Amniotic epithelial cell (primary cell): ENCODE measurements at places on chromosomes 1 and 21.

GRCh38 chr21:39000496-39000895 lies 182.8 kb downstream of the PSMG1 start:
- DNase-seq: no peak

DNA sequence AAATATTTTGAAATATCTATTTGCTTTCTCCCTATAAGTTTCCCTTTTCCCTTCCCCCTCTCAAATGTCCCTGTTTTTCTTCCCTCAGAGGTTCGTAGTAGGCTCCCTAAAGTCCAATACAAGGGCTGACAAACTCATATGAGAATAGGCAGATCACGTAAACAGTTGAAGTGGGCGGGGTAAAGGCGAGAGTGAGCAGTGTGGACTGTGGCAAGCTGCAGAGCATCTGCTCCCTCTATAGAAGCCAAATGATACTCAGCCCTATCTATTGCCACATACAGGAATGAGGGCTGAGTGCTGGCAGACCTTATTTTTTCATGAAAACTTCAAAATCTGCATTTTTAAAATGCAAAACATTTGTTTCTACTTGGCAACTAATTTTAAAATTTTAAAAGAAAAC lies 26.3 kb downstream of the PRDX6 start:
- DNase-seq: peak; percentile 38

DNA sequence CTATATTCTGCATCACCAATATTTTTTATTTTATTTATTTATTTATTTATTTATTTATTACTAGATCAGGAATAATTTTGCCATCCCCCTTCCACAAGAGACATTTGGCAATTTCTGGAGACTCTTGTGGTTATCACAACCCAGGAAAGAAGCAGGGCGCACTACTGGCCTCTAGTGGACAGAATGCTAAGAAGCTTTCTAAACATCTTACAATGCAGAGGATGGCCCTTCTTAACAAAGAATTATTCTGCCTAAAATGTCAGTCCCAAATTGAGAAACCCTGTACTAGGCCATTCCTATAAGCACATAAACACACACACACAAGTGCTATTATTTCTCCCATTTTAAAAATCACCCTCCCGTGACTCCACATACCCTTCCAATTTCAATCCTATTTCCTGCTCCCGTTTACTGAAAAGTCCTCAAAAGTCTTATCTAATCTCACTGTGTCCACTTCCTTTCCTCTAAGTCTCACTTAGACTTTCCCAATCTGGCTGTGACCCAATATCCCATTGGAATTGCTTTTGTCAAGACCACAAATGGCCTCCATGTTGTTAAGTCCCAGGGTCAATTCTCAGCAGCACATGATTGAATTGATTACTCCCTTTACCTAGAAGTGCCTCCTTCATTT lies 43.7 kb upstream of the RNF11 start:
- peak; percentile 76 for DNase-seq

DNA sequence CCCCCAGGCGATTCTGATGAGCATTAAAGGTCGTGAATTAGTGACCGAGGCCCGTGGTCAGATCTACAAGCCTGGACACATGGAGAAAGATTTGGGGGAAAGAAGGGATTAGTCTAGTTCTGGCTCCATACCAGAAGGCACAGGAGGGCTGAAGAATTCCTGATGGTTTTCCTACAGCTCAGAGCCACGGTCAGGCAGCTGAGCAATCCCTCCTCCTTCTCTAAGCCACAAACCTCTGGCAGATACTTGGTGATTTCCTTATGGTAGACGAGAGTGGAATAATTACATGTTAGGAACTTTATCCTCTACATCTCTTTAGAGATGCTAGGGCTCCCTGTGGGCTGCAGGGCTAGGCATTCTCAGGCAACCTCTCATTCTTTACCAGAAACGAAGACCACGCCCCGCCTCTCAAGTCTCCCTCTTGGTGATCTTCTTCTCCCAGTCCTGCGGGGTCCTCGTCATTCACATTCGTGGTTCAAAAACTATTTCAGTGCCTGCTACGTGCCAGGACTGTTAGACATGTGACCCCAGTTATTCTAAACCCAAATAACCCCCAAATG lies 20.5 kb upstream of the ZBTB18 start:
- DNase-seq: no peak

DNA sequence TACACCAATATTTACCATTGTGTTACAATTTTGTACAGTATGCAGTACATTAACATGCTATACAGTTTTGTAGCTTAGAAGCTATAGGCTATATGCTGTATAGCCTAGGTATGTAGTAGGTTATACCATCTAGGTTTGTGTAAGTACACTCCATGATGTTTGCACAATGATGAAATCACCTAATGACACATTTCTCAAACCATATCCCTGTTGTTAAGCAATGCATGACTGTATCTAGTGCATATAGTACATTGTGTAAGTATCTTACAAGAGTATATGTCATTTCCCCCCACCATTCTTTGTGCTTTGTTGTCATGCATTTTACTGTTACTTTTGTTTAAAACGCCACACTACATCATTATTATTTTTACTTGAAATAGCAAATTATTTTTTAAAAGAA lies 65.7 kb upstream of the RNF11 start:
- DNase-seq: peak; percentile 87

- DNase-seq: no peak
These were observed 61.4 kb downstream of the FASLG start for GRCh38 chr1:172720339-172720738.

GRCh38 chr1:232239998-232240397 lies 389.9 kb downstream of the SIPA1L2 start:
- DNase-seq: no peak

DNA sequence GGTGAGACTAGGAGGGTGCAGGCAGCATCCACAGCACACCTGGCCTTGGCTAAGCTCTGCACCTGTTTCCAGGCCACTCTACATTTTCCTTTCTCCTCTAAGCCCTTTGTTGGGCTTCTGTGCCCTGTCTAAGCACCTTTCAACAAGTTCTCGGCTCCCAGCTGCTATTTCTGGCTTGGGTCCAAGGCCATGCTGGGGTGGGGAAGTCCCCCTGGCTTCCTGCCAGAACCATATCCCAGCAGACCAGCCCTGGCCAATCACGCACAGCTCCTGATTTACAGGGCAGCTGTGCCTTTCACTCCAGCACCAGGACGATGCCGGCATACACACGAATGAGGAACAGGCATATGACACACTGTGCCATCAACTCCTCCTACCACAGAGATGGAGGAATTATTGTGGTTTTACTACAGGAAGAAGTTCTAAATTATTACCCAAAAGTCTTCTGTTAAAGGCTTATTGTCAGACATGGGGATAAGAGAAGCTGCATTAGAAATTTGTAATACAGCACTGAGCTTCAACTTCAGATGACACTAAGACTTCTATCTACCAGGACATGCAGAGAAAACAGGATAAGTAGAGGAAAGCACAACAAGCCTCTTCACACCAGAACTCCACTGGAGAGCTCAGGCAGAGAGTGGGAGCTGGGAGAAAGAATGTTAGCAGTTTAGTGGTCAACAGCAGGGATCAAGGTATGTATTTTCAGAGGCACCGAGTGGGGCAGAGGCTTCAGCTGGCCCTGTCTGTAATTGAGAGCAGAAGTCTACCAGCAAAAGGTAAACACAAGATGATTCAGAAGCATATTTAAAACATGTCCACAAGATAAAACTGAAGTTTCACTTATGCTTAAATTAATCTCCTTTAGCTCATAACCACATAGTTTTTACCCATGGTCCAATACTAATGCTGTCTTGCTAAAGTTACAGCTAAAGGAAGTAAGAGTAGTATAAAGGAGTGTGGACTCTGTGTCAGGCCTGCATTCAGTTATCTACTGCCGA lies 37.4 kb downstream of the TRIT1 start:
- DNase-seq: peak; percentile 89

GRCh38 chr1:232891656-232892317 lies 58.6 kb upstream of the NTPCR start:
- DNase-seq: peak; percentile 81

DNA sequence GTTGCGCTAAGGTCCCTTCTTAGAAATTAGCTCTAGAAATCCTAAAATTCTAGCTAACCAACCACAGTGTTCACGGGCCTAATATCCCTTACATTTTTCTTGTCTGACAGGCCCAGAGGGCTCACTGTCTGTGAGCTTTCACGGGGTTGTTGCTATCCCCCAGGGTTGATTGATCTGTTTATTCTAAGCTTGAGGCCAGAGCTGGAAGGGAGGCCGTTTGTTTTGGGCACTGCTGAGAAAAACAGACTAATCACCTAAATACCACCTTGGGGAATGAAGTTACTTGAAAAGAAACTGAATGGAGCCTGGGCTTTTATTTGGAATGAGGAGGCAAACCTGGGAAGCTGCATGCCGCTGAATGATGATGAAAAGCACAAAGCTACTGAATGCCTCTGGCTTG lies 162.4 kb downstream of the KIF26B start:
- DNase-seq: peak; percentile 42

DNA sequence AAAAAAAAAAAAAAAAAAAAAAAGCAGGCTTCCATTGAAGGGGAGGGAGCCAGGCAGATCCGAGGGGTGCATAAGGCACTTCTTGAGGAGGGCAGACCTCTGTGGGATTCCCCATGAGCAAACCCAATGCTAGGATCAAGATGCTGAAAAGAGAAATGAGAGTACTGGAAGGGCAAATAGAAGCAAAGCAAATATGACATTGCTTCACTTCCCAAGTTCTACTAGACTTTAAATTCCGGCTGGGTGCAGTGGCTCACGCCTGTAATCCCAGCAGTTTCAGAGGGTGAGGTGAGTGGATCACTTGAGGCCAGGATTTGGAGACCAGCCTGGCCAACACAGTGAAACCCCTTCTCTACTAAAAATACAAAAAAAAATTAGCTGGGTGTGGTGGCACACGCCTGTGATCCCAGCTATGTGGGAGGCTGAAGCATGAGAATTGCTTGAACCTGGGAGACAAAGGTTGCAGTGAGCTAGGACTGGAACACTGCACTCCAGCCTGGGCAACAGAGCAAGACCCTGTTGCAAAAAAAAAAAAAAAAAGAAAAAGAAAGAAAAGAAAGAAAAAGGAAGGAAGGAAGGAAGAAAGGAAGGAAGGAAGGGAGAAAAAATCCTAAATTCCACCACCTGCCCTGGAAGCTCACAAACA lies 23.1 kb upstream of the PALMD start:
- DNase-seq: no peak

- peak; percentile 58 for DNase-seq
These were observed 31.7 kb downstream of the ELK4 start for GRCh38 chr1:205600085-205600484.

DNA sequence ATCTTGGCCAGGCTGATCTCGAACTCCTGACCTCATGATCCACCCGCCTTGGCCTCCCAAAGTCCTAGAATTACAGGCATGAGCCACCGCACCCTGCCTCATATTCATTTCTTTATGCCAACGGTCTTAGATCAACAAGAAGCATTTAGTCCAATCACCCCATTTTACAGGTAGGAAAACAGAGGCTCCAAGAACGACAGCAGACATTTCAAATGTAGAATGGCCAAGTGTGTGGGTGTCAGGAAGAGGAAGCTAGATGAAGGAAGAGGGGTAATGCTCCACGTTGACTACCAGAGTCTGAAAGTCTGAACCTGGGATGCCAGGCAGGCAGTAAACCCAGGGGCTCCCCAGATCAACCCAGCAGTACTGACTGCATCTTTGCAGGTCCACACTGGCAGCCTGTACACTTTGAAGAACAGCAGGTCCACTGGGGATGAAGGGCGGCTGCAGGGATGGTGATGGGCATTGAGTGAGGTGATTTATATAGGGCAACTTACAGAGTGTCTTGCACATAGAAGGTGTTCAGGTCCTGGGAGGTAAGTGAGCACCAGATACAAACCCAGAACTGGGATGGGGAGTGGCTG lies 120.2 kb downstream of the EPHB2 start:
- DNase-seq: no peak

GRCh38 chr1:2425892-2426291 lies 13.5 kb upstream of the PEX10 start:
- DNase-seq: no peak

- no peak for DNase-seq
These were observed 1.8 kb upstream of the MTF1 start for GRCh38 chr1:37861151-37861550.

GRCh38 chr1:185929776-185930175 lies 195.6 kb downstream of the HMCN1 start:
- peak; percentile 32 for DNase-seq

- DNase-seq: peak; percentile 94
These were observed 38.5 kb downstream of the MSTO1 start for GRCh38 chr1:155648207-155649147.

DNA sequence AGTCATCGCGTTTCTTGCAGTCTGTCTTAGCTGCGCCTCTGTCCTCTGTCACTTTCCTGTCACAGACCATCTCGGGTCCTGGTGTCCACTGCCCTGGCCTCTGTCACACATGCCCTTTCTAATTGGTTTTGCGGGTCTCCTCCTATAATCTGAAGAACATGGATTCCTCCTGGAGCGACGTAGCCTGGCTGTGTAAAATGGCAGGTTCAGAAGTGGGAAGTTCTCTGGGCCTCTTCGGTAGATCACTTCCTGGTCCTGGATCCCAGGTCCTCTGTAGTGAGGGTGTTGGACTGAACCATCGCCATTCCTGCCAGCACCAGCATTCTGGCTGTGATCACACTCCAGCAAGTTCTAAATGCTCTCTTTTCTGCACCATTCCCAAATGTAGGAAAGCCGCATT lies 857 bp downstream of the FAM3B start:
- no peak for DNase-seq

- DNase-seq: no peak
These were observed 4.0 kb upstream of the AGBL4 start for GRCh38 chr1:50027794-50028193.

GRCh38 chr21:39728341-39728740 lies 16.6 kb upstream of the IGSF5 start:
- DNase-seq: no peak

GRCh38 chr1:18288722-18289121 lies 181.1 kb downstream of the IGSF21 start:
- no peak for DNase-seq

DNA sequence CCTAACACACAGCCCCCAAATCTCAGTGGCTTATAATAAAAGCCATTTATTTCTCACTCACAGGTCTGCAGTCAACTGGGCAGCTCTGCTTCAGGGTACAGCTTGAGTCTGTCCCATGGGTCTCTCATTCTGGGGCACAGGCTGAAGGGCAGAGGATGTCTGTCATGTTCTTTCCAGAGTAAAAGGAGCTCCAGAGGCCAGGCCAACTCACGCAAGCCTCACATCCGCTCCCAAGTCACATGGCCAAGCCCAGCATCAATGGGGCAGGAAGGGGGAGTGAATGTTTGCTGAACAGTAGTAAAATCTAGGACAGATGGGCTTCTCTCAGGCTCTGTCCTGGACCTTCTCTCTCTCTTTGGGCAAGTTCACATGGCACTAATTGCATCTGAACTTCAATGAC lies 7.1 kb upstream of the SSBP3 start:
- no peak for DNase-seq

DNA sequence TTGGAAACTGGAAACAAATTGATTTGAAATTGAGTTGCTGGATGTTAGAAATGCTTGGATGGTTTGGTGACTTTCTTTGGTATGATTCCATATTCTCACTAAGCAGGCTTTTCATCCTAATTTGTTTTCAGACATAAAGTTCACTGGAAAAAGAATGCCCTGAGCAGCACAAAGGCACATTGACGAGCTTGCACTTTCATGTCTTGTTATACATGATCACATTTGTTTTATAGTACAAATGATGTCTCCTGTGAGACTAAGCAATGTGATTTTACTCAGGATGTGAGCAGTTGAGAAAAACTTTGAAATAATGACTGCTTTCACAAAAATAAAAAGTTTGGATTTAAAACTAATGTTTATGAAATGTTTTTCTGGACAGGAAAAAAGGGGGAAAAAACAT lies 63.6 kb downstream of the KCNT2 start:
- DNase-seq: no peak

GRCh38 chr1:205458777-205459566 lies 3.1 kb upstream of the BLACAT1 start:
- DNase-seq: peak; percentile 65
